Keratinocyte (primary cell): ENCODE measurements at places on chromosomes 1 and 21.
A peak's percentile ranks its signal among the peaks of the same experiment; 100 is the strongest.

GRCh38 chr1:68201546-68202238 is 30.6 kb downstream of the WLS start:
- H3K36me3 ChIP-seq = no peaks in the 10 kb centered on the region
- no peak overlapping the region for H3K27ac ChIP-seq
- no peak for DNase-seq
- H3K27me3 ChIP-seq = no peaks in the 10 kb centered on the region

- H3K27ac ChIP-seq = no peak overlapping the region
- H3K27me3 ChIP-seq = no peaks in the 10 kb centered on the region
- H3K36me3 ChIP-seq = no peaks in the 10 kb centered on the region
- DNase-seq = no peak
- H3K4me3 ChIP-seq = no peak overlapping the region
- H3K4me1 ChIP-seq = no peaks in the 10 kb centered on the region
Measured at GRCh38 chr1:221643404-221644144, 98.3 kb downstream of the DUSP10 start.

GRCh38 chr1:89823679-89824292 is 3.0 kb downstream of the LRRC8D start:
- no peak for DNase-seq
- H3K4me3 ChIP-seq = no peak overlapping the region
- no peak overlapping the region for H3K27ac ChIP-seq
- no peaks in the 10 kb centered on the region for H3K36me3 ChIP-seq
- H3K27me3 ChIP-seq = peaks cover 5% of the 10 kb centered on the region

DNA sequence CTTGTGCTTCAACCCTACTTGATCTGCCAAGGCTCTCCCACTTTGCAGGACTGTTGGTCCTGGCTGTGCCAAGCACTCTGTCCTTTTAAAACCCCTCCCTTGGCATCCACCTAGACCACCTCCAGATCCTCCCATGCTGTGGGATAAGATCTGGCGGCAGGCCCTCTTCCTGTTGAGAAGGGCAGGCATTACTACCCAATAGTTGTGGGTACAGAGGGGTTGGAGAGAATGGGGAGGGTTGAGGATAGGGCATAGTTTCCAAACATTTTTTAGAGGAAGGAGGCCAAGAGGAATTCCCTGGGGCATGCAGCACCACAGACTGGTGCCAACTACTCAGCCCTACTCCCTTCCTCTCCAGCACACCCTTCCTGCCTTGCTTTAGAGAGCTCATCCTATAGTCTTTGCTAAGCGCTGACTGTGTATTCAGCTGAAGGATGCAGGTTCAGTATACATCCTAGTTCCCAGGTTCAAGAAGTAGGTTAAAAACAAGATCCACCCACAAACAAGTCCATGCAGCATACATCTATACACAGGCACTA is 70.7 kb downstream of the TRABD2B start:
- H3K27me3 ChIP-seq = no peaks in the 10 kb centered on the region
- no peaks in the 10 kb centered on the region for H3K36me3 ChIP-seq
- no peak overlapping the region for H3K27ac ChIP-seq

DNA sequence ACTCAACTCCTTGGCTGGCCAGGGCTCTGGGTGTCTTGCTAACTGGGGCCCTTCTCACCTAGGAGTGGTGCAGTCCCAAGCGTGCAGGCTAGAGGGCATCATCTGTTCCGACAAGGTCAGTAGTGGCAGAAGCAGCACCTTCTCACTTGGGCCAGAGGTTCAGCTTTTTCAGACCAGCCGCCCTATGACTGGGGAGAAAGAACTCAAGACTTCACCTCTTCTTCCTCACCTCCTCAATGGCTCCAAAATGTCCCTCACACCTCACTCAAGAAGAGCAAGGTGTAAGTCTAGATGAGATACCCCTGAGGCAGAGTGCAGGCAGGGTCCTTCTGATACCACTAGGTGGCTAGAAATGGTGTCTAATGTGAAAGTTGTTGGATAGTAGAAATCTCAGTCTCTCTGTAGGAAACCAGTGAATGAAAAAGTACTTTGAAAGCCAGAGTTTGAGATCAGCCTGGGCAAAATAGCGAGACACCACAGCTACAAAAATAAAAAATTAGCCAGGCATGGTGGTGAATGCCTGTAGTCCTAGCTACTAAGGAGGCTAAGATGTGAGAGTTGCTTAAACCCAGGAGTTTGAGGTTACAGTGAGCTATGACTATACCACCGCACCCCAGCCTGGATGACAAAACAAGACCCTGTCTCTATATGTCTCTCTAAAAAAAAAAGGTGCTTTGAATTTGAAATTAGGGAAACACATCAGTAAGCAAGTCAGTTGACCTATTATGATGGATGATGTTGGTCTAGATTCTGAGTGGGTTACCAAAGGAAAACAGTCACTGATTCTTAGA is 8.6 kb upstream of the IL20 start:
- H3K4me3 ChIP-seq = no peak overlapping the region
- H3K36me3 ChIP-seq = no peaks in the 10 kb centered on the region
- DNase-seq = no peak
- no peak overlapping the region for H3K27ac ChIP-seq
- H3K4me1 ChIP-seq = peaks cover 5% of the 10 kb centered on the region
- no peaks in the 10 kb centered on the region for H3K27me3 ChIP-seq

- DNase-seq = no peak
- no peak overlapping the region for H3K27ac ChIP-seq
- H3K36me3 ChIP-seq = no peaks in the 10 kb centered on the region
- no peak overlapping the region for H3K4me3 ChIP-seq
- no peaks in the 10 kb centered on the region for H3K4me1 ChIP-seq
- H3K27me3 ChIP-seq = no peaks in the 10 kb centered on the region
Measured at GRCh38 chr1:5267603-5268235, 613.3 kb downstream of the AJAP1 start.

DNA sequence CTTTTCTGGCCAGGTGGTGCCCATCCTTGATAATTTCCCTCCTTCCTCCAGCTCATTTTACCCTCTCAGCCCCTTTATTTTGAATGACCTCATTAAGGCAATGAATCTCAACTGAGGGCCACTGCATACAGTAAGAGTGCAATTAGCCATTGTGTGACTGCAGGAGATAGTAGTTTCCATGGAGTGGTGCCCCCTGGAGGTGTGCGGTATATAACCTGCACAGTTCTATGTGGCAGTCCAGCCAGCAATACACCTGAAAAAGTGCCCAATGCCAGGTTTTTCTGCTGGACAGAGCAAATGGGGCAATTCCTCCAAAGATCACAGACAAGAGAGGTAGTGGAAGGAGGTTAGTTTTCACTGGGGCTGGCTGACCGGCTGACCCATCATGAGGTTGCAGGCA is 25.9 kb upstream of the LRRC38 start:
- H3K36me3 ChIP-seq = no peaks in the 10 kb centered on the region
- no peak overlapping the region for H3K27ac ChIP-seq
- no peak overlapping the region for H3K4me3 ChIP-seq
- H3K27me3 ChIP-seq = no peaks in the 10 kb centered on the region
- H3K4me1 ChIP-seq = no peaks in the 10 kb centered on the region
- DNase-seq = no peak

- H3K4me1 ChIP-seq = peaks cover 55% of the 10 kb centered on the region
- H3K27me3 ChIP-seq = no peaks in the 10 kb centered on the region
- no peak overlapping the region for H3K27ac ChIP-seq
- no peak for DNase-seq
Measured at GRCh38 chr1:30524840-30525617, 198.4 kb downstream of the MATN1 start.

GRCh38 chr1:204670152-204670927 is 15.2 kb downstream of the LRRN2 start:
- DNase-seq = no peak
- no peak overlapping the region for H3K27ac ChIP-seq
- no peak overlapping the region for H3K4me3 ChIP-seq
- no peaks in the 10 kb centered on the region for H3K36me3 ChIP-seq

GRCh38 chr1:245486775-245487470 is 332.1 kb downstream of the KIF26B start:
- H3K27ac ChIP-seq = no peak overlapping the region
- DNase-seq = no peak
- no peak overlapping the region for H3K4me3 ChIP-seq
- H3K36me3 ChIP-seq = no peaks in the 10 kb centered on the region

GRCh38 chr1:176694713-176695112 is 231.7 kb downstream of the PAPPA2 start:
- no peaks in the 10 kb centered on the region for H3K27me3 ChIP-seq
- no peaks in the 10 kb centered on the region for H3K36me3 ChIP-seq
- no peak for DNase-seq
- no peaks in the 10 kb centered on the region for H3K4me1 ChIP-seq

GRCh38 chr1:173914366-173914871 is 2.7 kb downstream of the SERPINC1 start:
- no peaks in the 10 kb centered on the region for H3K36me3 ChIP-seq
- H3K27ac ChIP-seq = no peak overlapping the region
- no peak overlapping the region for H3K4me3 ChIP-seq
- H3K27me3 ChIP-seq = no peaks in the 10 kb centered on the region
- DNase-seq = no peak

GRCh38 chr1:15418806-15419515 is 9.3 kb downstream of the EFHD2 start:
- H3K4me1 ChIP-seq = peaks cover 42% of the 10 kb centered on the region
- H3K36me3 ChIP-seq = peaks cover 7% of the 10 kb centered on the region
- H3K27ac ChIP-seq = peak overlapping the region; percentile 60
- H3K27me3 ChIP-seq = no peaks in the 10 kb centered on the region
- no peak overlapping the region for H3K4me3 ChIP-seq
- DNase-seq = peak; percentile 86

- H3K4me1 ChIP-seq = peaks cover 4% of the 10 kb centered on the region
- no peak for DNase-seq
- H3K27ac ChIP-seq = no peak overlapping the region
- H3K27me3 ChIP-seq = no peaks in the 10 kb centered on the region
- H3K4me3 ChIP-seq = no peak overlapping the region
- H3K36me3 ChIP-seq = no peaks in the 10 kb centered on the region
Measured at GRCh38 chr1:23727362-23727811, 15.9 kb upstream of the ELOA start.

- H3K4me1 ChIP-seq = peaks cover 4% of the 10 kb centered on the region
- peaks cover 11% of the 10 kb centered on the region for H3K27me3 ChIP-seq
- H3K4me3 ChIP-seq = no peak overlapping the region
- H3K36me3 ChIP-seq = no peaks in the 10 kb centered on the region
Measured at GRCh38 chr1:6927626-6928025, 142.4 kb downstream of the CAMTA1 start.

- H3K27ac ChIP-seq = no peak overlapping the region
- no peak for DNase-seq
- no peak overlapping the region for H3K4me3 ChIP-seq
- no peaks in the 10 kb centered on the region for H3K36me3 ChIP-seq
- no peaks in the 10 kb centered on the region for H3K4me1 ChIP-seq
Measured at GRCh38 chr21:36799869-36800268, 101.0 kb downstream of the SIM2 start.

DNA sequence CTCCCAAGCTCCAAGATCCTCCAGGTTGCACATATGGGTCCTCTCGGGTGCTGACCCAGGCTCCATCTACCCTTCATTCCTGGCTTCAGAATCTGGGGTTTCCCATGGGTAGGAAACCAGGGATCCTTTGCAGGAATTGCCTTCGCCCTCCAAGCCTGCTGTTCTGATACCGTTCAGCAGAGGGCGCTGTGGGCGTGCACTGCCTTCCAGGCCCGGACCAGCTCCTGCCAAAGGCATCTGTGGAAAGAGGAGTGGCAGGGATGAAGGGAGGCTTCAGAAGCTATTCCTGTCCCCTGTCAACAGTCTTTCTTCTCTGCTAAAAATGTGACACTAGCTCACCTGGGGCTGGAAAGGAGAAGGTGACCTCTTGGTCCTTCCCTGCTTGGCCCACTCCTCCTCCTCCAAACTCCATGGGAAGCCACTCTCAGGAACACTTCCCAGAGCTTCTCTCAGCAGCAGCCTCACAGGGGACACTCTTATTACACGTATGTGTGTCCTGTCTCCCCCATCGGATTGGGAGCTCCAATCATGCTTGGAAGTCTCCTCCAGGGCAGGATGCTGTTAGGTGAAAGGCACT is 71.2 kb downstream of the VWA5B1 start:
- no peak overlapping the region for H3K27ac ChIP-seq
- DNase-seq = no peak
- peaks cover 18% of the 10 kb centered on the region for H3K27me3 ChIP-seq
- peaks cover 27% of the 10 kb centered on the region for H3K4me1 ChIP-seq

DNA sequence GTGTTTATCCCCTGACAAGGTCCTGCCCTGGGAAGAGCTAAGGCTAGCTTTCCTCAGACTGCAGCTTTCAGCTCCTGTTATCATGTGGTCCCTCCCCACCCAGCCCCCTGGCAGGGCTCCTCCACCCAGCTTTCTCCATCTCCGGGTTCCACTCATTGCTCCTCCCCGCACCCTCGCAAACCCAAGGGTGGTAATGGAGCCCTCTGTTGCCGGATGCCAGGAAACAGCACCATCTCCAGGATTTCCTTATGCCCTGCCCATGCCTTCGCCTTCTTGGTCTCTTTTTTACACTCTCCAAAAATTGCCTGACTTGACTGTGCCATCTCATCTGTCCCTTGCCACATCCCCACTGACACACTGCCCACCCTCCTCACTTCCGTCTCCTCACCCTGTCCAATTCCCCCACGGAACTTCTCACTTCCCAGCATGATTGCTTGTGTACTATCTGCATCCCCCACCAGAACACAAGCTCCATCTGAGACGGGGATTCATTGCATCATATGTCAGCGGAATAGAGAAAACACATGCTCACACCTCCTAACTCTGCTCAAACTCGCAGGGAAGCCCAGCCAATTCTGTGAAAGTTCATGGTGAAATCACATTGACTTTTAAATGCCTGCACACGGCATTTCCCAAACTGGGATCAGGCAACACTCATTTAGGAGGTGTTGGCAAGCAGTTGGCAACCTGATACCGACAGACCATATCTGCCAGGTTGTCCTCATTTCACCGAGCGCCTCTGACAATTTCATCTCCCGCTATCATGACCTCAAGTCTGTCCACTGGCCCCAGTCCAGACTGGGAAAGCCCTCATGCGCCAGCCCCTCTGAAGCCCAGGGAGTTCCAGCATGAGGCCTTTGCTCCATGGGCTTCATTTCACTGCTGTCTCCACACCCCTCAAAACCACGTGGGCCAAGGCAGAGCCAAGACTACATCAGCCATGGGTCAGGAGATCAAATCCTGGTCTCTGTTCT is 201.1 kb downstream of the MATN1 start:
- H3K27me3 ChIP-seq = no peaks in the 10 kb centered on the region
- H3K27ac ChIP-seq = peak overlapping the region; percentile 67
- H3K4me1 ChIP-seq = peaks cover 50% of the 10 kb centered on the region
- H3K4me3 ChIP-seq = no peak overlapping the region
- no peaks in the 10 kb centered on the region for H3K36me3 ChIP-seq
- DNase-seq = no peak

DNA sequence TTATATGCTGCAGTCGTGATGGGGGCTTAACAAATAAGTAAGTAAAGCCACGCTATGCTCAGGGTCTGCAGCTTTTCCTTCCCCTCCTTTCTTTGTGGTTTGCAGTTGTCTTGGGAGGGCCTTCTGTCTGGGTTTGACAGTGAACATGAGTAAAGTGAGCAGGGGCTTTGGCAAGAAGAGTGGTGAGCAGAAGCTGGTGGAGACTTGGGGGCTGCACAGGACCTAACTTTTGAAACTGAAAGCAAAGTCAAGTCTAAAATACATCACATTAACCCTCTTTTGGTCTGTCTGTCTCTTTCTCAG is 368.6 kb upstream of the VAMP3 start:
- H3K27me3 ChIP-seq = no peaks in the 10 kb centered on the region
- H3K4me1 ChIP-seq = peaks cover 16% of the 10 kb centered on the region
- no peak overlapping the region for H3K4me3 ChIP-seq
- no peaks in the 10 kb centered on the region for H3K36me3 ChIP-seq

- peaks cover 92% of the 10 kb centered on the region for H3K27me3 ChIP-seq
- H3K4me3 ChIP-seq = peak overlapping the region; percentile 67
- no peak overlapping the region for H3K27ac ChIP-seq
- H3K4me1 ChIP-seq = peaks cover 31% of the 10 kb centered on the region
Measured at GRCh38 chr1:92484472-92485380, 2.0 kb downstream of the GFI1 start.
